ENCODE measurements at places on chromosomes 1 and 21.

GRCh38 chr1:8147956-8148355 lies 121.8 kb upstream of the ERRFI1 start:
- DNase-seq, result no peak

DNA sequence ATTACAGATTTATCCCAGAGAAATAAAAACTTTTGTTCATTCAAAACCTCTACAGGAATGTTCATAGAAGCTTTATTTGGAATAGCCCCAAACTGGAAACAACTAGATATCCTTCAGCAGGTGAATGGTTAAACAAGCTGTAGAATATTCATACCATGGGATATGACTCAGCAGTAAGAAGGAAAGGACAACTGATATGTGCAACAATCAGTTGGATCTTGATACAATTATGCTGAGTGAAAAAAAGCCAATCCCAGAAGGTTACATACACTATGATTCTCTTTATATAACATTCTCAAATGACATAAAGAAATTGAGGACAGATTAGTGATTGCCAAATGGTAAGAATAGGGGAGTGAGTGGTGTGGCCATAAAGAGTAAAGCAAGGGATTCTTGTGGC lies 376.7 kb downstream of the S1PR1 start:
- peak; percentile 18 for DNase-seq

DNA sequence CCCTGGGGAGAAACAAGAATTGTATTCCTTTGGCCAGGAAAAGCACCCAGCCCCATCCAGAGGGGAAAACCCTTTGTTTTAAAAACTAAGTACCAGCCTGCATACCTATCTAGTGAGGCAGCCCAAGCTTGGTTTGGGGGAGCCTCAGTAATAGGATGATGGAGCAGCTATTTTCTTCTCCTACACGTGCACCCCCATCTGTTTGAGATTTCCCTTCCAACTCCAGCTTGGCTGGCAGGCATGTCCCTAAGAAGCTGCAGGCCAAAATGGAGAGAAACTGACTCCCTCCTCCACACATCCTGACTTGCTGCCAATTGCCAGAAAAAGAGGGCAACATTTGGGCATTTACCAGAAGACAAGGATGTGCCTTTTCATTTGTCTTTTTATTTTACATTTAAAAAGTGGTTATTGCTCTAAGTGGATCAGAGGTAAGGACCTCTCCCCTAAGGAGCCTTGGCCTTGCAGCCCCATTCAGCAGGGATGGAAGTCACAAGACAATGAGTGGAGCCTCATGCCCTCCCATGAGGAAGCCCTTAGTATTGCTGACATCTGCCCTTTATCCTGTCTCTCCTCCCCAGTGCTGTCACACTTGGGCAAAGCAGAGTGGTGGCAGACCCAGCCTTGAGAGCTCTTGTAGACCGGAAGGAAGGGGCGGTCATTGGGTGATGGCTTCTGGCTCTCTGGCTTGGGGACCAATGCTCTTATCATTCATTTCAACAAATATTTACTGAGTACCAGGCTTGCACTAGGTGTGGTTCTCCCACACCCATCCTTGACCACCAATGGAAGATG lies 8.6 kb downstream of the FNDC5 start:
- no peak for DNase-seq

DNA sequence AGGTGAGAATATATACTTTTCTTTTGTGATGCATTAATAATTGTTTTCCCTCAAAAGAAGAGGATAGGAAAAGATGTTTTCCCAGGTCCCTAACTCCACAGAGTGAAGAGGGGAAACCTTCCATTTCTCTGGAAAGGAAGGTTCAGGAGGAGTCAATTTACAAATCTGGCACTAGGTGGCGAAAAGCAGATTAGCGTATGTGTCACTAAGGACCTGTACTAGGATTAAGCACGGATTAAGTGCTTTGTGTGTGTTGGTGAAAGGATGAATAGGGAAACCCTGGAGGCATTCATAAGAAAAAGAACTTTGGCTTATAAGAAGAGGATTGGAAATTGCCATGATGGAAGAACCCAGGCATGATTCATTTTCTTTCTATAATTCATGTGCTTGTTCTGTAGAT lies 410.1 kb upstream of the PLXNA2 start:
- peak; percentile 27 for DNase-seq

DNA sequence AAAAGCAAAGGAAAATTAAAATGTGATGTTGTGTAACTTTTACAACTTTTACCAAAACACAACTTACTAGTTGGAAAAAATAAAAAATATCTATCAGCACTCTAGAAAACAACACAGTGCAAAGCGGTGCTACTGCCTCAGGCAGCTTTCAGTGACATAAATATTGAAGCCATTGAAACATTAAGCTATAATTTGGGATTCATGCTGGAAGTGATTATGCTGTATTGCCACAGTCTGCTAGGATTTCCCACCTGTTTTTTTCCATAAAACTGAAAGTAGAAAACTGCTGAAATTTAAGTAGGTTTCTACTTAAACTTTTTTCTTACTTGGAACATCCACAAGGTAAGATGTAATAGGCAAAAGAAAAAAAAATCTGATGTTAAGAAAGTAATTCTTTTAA lies 674.4 kb downstream of the KCNT2 start:
- DNase-seq, result no peak

- no peak for DNase-seq
These were observed 22.5 kb downstream of the DPT start for GRCh38 chr1:168706391-168706992.

- no peak for DNase-seq
These were observed 75.4 kb downstream of the MRPL37 start for GRCh38 chr1:54275349-54275748.

DNA sequence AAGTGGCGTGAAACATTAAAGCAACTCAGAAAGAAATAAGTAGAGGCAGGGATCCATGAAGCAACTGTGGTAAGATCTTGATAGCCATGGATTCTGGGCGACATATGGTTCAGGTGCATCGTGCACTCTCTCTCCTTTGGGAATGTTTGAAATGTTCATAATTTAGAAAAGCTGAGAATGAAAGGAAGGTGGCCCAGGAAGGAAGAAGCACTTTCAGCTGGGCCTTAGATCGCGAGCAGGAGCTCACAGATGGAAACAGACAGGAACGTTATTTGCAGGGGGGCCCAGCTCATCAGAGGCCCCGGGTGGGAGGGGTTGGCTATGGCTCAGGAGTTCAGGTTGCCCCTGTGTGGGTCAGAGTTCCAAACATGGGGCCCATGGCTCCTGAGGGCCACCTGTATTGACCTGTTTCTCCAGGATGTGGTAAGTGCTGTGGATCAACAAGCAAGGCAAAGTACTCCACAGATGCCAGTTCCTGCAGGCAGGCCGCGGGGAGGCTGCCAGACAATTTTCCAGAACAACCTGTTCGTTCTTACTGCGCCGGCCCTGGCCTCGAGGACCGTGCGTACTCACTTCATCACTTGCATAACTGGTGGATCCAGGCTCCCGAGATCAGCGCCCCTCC lies 253.2 kb downstream of the TOMM20 start:
- no peak for DNase-seq

DNA sequence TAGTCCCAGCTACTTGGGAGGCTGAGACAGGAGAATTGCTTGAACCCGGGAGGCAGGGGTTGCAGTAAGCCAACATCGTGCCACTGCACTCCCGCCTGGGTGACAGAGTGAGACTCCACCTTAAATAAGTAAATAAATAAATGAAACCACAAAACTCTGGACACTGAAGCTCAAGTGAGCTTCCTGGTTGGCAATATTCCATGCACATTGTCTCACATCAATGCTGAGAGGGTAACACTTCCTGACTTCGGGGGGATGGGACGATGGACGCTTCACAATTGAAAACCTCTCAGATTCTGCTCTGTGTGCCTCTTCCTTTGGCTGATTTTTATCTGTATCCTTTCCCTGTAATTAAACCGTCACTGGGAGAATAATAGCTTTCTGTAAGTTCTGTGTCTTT lies 70.0 kb upstream of the ZNF644 start:
- DNase-seq, result no peak

DNA sequence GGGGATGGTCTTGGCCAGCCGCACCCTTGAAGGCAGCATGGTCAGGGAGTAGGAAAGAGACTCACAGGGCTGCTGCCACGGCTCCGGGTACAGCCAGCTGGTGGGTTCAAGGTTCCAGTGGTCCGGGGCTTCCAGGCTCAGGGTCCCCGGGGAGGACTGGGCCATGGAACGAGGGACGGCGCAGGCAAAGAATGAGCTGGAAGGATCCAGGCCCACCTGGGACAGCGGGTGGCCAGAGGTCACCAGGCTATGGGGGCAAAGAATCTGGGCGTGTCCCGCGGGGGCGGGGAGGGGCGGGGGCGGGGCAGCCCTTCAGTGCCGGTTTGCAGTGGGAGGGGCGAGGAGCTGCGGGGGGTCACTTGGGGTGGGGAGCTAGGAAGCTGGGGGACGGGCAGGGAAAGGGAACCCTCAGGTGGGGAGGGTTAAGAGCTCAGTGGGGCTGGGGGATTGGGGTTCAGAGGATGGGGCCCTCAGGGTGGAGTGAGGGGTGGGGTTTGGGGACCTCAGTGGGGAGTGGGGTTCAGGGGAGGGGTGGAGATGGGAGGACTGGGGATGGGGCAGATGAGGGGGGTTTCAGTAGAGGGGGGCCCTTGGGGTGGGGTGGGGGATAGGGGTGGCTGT lies at the start of gene DNMT3L:
Gene DNMT3L (minus strand): TSS at position 223 of the 621 bp plus-strand sequence. CDS start 638 bp downstream, outside the sequence.
- no peak for DNase-seq

DNA sequence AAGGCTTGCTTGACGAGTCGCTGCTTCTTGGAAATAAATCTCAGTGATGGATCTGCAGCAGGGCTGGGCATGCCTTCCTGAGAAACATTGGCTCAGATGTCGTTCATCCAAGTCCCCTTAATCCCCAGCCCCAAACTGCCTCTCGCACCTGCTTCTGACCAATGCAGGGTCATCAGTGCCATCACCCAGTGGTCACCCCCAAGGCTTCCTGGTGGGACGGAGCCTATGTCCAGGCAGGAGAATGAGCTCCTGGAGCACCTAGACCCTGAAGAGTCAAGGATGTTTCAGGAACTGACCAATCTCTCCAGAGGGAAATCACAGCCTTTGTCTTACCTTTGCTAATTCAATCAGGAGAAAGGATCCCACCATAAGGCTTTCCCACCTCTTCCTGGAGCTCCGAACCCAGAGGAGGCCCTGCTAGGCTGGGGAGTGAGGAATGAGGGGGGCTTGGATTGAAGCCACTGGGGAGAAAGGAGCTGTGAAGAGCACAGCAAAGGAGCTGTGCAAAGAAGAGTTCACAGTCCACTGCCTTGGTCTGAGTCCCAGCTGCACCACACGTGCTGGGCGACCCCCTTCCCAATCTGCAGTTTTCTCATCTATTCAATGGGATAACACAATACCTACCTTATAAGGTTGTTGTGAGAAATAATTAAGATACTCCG lies 416.1 kb downstream of the NPHP4 start:
- no peak for DNase-seq

DNA sequence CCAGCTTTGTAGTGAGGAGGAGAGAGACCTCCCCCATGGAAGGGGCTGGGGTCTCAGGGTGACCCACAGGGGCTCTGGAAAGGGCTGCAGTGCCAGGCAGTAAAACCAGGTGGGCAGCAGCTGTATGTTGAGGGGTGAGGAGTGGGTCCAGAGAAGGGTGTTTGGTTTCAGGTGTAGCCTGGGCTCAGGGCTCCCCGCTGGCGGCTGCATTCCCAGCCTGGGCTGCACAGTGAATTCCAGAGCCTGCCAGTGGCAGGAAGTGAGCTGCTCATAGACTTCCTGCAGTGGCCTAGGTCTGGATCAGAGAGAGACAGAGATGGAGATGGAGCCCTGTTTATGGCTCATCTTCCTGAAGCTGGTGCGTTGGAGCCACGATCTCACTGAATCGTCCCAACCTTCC lies 356.4 kb downstream of the PTPRU start:
- no peak for DNase-seq

GRCh38 chr21:21969211-21969610 lies 971.0 kb downstream of the NCAM2 start:
- DNase-seq, result no peak

DNA sequence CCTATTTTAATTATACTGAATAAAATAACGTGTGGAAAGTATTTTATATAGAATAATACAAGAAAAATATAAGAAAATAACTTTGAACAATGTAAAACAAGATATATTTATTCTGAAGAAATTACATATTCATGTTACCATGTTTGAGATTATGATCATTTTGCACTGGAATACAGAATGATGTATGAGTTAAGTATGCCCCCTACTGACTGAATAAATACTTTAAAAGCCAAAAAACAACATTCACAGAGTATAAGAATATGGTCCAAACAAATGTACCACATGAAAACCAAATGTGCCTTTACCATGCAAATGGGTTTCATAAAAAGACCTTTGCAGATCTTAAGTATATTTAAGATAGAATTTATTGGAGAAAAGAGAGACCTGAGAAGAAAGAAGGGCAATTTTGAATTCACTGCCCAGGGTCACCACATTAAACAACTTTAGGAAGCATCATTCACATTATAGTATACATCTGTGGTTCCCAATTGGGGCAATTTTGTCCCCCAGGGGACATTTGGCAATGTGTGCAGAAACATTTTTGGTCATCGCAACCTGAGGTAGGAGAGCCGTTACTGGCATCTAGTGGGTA lies 136.6 kb upstream of the GFI1 start:
- no peak for DNase-seq

- DNase-seq, result no peak
These were observed 87.1 kb downstream of the SELENOF start for GRCh38 chr1:86826856-86827255.

- DNase-seq, result no peak
These were observed 90.5 kb downstream of the GDAP2 start for GRCh38 chr1:117838911-117839310.

GRCh38 chr1:175154629-175155472 lies 37.7 kb downstream of the KIAA0040 start:
- DNase-seq, result peak; percentile 7

DNA sequence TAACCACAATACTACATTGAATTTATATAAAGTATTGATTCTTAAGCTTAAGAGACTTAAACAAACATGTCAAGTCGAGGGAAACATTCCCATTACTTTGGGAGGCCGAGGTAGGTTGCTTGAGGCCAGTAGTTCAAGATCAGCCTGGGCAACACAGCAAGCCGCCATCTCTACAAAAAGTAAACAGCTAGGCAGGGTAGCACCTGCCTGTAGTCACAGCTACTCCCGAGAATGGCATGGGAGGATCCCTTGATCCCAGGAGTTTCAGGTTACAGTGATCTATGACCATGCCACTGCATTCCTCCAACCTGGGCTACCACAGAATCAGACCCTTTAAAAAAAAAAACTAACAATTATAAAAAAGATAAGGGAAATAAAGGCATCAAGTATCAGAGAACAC lies 50.4 kb downstream of the EIF4G3 start:
- no peak for DNase-seq

DNA sequence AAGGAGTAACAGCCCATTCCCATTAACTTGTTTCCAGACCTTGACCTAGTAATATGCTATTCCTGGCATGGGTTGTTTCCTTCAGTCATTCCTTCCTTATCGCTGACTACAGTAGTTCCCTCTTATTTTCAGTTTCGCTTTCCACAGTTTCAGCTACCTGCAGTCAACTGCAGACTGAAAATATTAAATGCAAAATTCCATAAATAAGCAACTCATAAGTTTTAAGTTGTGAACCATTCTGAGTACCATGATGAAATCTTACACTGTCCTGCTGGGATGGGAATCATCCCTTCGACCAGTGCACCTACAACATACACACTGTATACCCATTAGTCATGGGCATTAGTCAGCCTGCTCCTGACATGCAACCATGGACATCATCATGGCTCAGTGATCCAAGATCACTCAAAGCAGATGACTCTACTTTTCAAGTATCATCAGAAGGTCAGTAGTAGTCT lies 66.7 kb downstream of the CCDC30 start:
- DNase-seq, result no peak

Measured in retinal pigment epithelial cell (primary cell).